ENCODE measurements at places on chromosomes 5 and 9. TPM values are rescaled to one million over a fixed set of nuclear protein-coding genes. Genes with fewer than 3 reads are reported as not detected.

Gene SNX30
- total RNA-seq: 29.5 TPM

Gene CCL28
- 13.4 TPM for total RNA-seq

Gene HBEGF
- total RNA-seq: 17.1 TPM

Gene PIP5K1B
- 29.0 TPM for total RNA-seq

Gene ABL1
- total RNA-seq: 82.9 TPM

Gene NAIF1
- total RNA-seq: 10.6 TPM

Gene CER1
- total RNA-seq: 0.88 TPM

Gene RAPGEF1
- 52.0 TPM for total RNA-seq

Gene CORO2A
- 5.3 TPM for total RNA-seq

Gene BHMT2
- 7.5 TPM for total RNA-seq

Gene ZNF462
- 85.9 TPM for total RNA-seq

Gene ARSK
- total RNA-seq: 14.5 TPM

Gene PCDHA2
- 2.4 TPM for total RNA-seq

Gene ANKRD55
- total RNA-seq: 12.5 TPM

Gene IL4
- not detected for total RNA-seq

Gene NRG2
- 5.2 TPM for total RNA-seq

Gene PBX3
- total RNA-seq: 48.7 TPM
